ENCODE measurements at places on chromosomes 4 and X.

DNA sequence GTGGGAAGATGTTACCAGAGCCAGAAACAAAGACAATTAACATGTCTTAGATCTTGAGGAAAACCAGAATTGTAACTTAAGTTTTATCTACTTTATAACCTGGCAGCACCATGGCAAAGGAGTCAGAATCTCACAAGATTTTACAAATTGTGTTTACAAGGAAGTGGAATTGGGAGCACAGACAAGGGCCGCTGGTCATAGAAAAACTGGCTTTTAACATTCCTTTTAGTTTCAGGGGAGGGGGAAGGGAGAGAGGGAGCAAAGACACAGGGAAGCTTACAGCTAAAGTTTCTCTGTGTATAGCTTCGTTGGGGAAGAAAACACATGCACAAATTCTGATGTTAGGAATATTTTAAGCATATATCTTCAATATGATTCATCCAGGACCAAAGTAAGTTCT, 10.3 kb upstream of the UGT2B11 start:
- no peak for DNase-seq

GRCh38 chr4:170109586-170110284, 20.0 kb upstream of the AADAT start:
- DNase-seq: no peak

DNA sequence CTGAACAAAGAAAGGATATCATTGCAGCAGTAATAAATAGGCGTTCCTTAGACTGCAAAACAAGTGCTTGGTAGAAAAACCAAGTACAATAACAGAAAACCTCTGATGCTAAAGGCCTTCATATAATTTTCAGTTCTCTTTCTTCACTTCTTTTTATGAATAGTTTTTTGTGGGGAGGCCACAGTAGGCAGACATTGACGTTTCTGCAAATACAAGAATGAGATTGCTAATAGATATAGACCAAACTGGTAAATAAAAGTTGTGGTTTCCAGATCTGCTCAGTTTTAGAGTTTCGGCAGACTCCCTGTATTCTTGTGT, 57.0 kb upstream of the RAP1GDS1 start:
- DNase-seq: no peak

- DNase-seq: no peak
These were observed 215.7 kb downstream of the STK32B start for GRCh38 chr4:5266991-5267390.

GRCh38 chr4:121686255-121686654, 10.5 kb downstream of the ANXA5 start:
- DNase-seq: no peak

DNA sequence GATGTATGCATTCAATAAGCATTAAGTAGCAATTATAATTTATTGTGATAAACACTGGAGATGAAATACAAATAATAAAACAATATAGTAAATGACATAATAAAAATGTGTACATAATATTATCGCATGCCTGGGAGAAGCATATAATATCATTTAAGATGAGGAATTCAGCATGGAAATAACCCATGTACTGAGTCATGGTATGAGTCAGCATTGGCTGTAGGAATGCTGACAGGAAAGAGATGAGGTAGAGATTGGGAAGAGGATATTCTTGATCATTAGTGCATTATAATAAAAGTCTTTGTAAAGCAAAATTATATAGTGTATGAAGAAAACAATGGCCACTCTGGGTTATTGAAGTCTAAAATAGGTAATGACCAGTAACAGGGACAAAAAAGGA, 82.8 kb downstream of the MAGEB10 start:
- DNase-seq: no peak

DNA sequence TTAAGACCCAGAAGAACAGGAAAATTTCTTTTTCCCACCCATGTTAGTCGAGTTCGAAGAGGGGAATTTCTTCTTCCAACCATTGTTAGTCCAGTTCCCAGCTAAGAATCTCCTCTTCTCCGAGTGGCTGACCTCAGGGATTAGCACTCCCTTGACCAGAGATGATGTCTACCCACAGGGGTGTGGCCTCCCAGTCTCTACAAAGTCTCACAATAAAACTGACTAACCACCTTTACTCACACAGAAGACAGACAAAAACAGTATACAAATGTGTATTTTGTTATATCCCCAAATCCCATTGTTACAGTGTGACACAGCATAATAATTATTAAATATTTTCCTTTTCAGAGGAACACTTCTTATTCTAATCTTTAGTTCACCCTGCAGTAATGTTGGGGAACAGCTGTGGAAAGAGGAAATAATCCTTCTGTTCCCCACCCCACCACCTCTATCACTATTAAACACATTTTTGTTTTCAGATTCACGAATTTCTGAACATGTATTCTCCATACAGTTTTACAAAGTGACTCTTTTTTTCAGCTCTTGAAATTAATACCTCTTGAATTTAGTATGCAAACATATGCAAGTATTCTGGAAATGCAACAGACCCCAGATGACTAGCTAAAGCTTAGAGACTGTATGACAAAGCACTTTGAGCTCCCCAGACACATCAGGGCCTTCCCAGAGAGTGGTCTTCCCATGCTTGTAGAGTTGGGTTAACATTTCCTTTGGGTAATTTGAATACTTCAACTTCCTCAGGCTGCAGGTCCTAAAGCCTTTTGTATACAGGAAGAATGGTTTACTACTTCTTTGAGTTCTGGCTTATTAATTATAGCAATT, 62.5 kb upstream of the NFKB1 start:
- no peak for DNase-seq

GRCh38 chr4:86848136-86848535, 1.0 kb downstream of the SLC10A6 start:
- no peak for DNase-seq

- DNase-seq: no peak
These were observed 12.3 kb upstream of the VCX2 start for GRCh38 chrX:8183346-8183745.

DNA sequence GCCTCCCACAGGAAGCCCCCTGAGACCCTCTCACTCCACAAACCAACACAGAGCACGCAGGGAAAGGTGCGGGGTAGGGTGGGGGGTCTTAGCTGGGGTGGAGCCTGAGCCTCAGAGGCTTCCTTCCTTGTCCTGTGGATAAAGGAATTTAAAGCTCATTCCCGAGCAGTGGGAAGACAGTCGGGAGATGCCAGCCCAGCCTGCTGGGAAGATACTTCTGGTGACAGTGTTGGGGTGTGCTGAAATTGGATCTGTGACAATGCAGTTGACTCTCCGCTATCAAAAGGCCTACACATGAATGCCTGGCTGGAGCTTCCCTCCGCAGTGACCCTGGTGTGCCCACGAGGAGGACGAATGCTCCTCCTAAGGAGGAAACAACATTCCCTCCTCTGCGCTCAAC, 45.5 kb downstream of the JAKMIP1 start:
- DNase-seq: no peak
